Spleen (tissue), 13 donors: ENCODE measurements at places on chromosomes 3 and 15. TPM values are rescaled to one million over a fixed set of nuclear protein-coding genes. Genes with fewer than 3 reads are reported as not detected.

Gene CHST2
- 25.9 TPM for total RNA-seq

GRCh38 chr3:46542344-46542743, 23.8 kb downstream of the LRRC2 start:
- no peak overlapping the region for H3K4me3 ChIP-seq
- no peak overlapping the region for H3K27ac ChIP-seq
- H3K36me3 ChIP-seq = no peaks in the 10 kb centered on the region
- no peaks in the 10 kb centered on the region for H3K27me3 ChIP-seq
- peaks cover 29% of the 10 kb centered on the region for H3K4me1 ChIP-seq
- no peak for DNase-seq

DNA sequence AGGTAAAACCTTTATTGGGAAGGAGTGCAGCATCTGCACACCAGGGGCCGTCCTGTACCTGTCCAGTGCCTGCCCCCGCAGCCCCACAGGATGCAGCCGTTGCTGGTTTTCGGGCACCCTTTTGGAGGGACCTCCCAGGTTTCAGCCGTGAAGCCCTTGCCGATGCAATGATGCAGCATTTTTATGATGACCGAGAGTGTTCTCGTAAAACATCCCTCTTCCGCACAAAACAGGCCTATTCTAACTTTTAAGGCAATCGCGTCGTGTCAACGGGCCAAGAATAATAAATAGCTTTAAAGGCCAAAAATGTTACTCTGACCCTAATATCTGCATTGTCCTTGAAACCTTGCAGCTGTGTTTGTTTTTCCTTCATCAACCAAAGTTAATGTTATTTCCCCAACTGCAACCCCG, 126.1 kb downstream of the LRRK1 start:
- peak overlapping the region; percentile 74 for H3K27ac ChIP-seq
- peaks cover 46% of the 10 kb centered on the region for H3K36me3 ChIP-seq
- peaks cover 16% of the 10 kb centered on the region for H3K4me1 ChIP-seq
- no peaks in the 10 kb centered on the region for H3K27me3 ChIP-seq
- peak; percentile 42 for DNase-seq

DNA sequence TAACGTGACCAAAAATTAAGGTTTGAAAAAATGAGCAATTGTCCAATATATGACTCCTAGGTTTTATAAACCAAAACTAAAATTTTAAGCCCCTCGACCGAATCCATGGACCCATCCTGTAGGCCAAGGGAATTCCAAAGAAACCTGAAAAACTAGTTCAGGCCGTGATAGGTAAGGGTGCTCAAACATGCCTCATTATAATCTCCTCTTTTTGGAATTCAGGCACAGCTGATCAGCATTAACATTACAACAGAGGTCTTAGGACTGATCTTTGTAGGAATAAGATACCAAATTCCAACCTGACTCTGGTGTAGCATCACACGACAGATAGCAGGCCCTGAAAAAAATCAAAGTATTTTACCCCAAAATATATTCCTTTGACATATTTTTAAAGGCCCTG, 155.7 kb downstream of the NEK10 start:
- no peaks in the 10 kb centered on the region for H3K4me1 ChIP-seq
- no peak overlapping the region for H3K27ac ChIP-seq
- no peak overlapping the region for H3K4me3 ChIP-seq
- H3K27me3 ChIP-seq = no peaks in the 10 kb centered on the region
- no peaks in the 10 kb centered on the region for H3K36me3 ChIP-seq

Gene SEMA6D
- 6.0 TPM for total RNA-seq

Gene PLS1
- 0.91 TPM for total RNA-seq
